ENCODE measurements at places on chromosomes 5 and 9.

- DNase-seq, result no peak
These were observed 94.6 kb upstream of the PTCH1 start for GRCh38 chr9:95611354-95611753.

GRCh38 chr9:129835860-129836223 is 584 bp downstream of the USP20 start:
- no peak for DNase-seq

DNA sequence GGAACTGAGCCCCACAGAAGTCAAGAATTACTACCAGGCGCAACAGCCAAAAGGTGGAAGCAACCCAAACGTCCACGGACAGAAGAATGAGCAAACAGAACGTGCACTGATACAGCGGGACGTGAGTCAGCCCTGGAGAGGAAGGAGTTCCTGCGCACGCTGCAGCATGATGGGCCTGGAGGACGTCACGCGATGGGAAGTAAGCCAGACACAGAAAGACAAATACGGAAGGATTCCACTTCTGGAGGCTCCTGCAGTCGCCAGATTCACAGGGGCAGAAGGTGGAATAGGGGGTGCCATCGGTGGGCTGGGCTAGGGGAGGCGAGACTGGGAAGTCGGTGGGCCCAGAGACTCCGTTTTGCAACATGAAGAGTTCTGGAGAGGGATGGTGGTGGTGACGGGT is 80.3 kb upstream of the PHYKPL start:
- DNase-seq, result peak; percentile 51

DNA sequence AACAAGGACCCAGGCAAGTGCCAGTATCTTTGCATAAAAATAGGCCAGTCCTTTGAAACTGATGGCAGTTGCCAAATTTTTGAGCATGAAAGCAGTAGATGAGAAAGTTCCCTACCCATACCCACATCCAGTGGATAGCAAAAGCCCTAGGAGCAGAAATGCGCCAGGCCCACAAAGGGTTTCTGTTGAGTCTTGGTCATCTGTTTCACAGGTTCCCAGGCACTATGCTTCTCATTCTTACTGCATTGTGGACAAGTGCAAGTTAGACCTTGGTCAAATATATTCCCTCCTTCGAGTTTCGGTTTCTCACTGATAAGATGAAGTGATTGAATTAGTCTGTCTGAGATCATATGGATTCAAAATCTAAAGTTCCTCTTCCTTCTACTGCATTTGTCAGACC is 152.3 kb downstream of the NR3C1 start:
- DNase-seq, result no peak

Measured in AG08395 (cell line).